GM12892 (cell line): ENCODE measurements at places on chromosomes 1 and 21.

DNA sequence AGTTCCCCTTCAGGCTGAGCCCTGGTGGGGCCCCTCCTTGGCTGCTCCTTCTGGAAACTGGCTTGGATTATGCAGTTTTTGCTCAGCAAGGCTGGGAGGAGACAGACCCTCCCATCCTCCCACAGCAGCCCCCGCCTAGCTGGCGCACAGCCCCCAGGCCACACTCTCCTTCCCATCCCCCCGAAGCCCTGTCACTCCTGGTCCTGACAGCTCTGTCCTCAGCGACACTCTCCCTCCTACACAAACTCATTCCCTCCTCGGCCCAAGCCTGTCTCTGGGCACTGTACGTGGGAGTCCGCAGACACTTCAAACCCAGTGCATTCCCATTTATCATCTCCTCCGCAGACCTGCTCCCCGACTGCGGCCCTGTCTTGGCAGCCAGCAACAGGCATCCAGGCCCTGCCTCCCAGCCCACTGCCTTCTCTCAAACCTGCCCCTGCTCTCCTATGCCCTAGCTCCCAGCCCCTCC, 25.0 kb upstream of the EPHB2 start:
- no peak for DNase-seq

- DNase-seq: no peak
Measured at GRCh38 chr21:38661889-38662568, 143.7 kb upstream of the ETS2 start.

GRCh38 chr1:219778110-219778509, 150.2 kb downstream of the SLC30A10 start:
- DNase-seq: no peak

- DNase-seq: no peak
Measured at GRCh38 chr21:26389971-26390641, 183.0 kb downstream of the CYYR1 start.

DNA sequence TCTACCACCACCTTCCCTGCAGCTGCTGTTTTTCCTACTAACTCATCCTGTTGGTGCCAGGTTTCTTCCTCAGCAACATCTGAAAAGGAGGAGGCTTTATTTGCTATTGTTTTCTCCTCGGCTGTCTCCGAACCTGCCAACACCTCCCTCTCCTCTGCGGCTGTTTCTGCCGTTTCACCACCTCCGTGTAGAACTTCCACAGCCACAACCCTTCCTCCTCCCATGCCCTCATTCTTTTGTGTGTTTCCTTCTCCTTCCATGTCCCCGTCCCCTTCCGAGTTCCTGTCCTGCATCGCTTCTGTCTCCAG, 59.0 kb upstream of the LRRC53 start:
- no peak for DNase-seq

DNA sequence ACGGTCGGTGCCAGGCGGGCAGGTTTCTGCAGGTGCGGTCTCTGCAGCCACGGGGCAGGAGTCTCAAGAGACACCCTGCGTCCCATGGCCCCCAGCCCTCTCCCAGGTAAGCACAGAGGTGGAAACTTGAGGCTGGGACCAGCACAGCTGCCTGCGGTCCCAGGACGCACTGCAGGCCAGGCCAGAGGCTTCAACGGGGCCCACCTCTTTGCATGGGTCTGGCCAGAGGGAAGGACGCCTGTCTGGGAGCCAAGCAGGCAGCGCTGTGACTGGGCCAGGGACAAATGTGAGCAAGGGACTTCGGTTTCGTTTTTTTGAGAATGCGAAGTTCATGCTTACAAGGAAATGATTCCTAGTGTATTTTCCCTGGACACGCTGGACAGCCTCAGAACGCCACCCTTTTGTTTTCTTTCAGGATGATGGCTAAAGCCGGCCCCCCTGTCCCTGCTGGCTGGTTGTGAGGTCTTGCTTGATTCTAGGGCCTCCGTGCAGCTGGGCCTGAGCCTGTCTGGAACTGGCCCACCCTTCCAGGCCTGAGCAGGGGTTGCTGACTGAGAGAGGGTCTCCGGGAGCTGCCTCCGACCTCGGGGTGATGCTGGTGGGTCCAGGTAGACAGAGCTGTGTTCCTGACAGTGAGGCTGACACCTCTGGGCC, 38.3 kb downstream of the MORN1 start:
- no peak for DNase-seq

- DNase-seq: no peak
Measured at GRCh38 chr1:93061895-93062792, 16.9 kb upstream of the MTF2 start.
